Epithelial cell of esophagus (primary cell): ENCODE measurements at places on chromosomes 13 and 19.
A peak's percentile ranks its signal among the peaks of the same experiment; 100 is the strongest.

DNA sequence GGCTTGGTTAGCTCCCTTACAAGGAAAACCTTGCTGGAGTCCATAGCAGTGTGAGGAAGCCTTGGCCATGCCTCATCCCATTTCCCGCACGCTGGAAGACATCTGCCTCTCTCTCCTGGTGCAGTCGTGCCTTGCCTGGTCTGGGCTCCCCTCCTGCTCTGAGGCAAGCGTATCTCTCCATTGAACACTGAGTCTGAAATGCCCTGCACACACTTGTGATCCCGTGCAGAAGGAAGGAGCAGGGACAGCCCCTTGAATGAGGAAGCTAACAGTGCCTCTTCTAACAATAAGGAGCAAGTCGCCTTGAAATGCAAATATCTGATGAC, 407 bp upstream of the ZNF440 start:
- DNase-seq = no peak

GRCh38 chr13:25683662-25684370, 312.0 kb downstream of the ATP8A2 start:
- no peak for DNase-seq

DNA sequence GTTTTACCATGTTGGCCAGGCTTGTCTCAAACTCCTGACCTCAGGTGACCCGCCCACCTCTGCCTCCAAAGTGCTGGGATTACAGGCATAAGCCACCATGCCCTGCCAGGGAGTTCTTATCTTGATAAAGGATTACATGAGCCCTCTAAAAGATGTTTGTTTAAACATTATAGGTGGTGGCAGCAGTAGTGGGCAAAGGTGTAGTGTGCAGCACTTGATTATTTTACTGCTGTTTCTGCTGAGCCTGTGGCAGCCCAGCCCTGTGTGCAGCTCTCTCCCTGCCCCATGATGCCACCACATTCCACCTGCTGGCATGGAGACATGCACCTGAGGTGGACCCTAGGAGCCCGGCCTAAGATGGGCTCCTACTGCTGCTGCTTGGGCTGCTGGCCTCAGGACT, 54.0 kb downstream of the ZNF429 start:
- DNase-seq = no peak

- no peak for DNase-seq
Measured at GRCh38 chr19:3423183-3423829, 56.9 kb downstream of the NFIC start.

- peak; percentile 48 for DNase-seq
Measured at GRCh38 chr13:38590796-38591507, 95.9 kb upstream of the FREM2 start.

DNA sequence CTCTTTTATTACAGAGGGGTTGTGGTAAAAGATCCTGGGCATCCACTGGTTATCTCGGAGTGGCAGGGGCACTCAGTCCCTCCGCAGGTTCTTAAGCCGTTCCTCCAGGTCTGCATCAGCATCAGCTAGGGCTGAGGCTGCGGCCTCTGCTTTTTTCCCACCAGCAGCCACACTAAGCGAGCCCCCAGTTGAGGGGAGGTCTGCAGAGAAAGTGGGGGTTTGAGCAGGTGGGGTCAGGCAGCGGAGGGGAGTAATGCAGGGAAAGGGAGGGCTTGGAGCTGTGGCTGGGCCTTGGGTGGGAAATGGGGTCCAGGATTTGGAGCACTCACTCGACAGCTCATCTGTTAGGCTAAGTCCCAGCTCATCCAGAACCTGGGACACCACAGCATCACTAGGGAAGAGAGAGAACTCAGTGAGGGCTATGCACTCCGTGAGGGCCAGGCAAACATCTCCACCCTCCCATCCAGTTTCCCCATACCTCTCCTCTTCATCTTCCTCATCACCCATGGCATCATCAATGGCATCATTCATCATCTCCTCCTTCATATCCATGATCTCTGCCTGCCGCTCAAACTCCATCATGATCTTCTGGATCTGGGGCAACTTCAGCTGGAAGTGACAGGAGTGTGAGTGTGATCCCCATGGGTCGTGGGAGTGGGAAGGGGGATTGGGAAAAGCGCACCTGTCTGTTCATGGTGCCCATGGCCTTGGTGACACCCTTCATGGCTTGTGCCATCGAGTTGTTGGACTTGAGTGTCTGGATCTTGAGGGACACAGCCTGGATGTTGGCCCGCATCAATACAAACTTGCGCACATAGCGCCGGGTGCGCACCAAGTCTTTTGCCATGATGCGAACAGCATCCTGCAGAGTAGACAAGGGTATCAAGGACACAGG, 3.1 kb downstream of the CHMP2A start:
- no peak for DNase-seq

DNA sequence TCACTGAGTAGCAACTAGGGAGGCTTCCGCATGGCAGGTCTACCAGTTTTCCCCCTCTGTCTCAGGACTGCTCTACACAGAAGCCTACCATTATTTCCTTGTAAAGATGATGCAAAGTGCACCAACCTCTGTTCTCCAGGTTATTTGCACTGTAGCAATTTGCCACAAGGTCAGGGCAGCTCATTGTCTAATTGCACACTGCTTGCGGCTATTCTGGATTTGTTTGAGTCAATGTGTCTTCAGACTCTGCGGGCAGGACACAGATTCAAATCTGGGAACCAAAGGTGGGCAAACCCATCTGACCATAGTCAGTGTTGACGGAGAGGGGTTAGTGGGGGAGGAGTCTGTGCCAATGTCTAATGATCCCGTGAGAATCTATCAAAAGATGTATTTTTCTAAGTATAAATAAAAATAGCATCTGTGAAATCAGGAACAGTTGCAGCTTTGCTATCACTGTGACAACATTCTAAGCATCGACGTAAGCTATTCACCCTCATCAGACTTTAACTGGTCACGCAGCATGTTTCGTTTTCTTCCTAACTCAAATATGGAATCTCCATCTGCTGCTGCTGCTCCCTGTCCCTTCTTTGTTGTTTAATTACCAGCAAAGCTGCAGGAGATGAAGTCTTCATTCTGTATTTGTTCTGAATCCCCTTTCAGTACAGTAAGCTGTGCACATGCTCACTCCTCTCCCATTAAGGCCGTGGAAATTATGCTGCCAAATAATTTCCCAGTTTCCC, 26.4 kb downstream of the CYSLTR2 start:
- DNase-seq = no peak

DNA sequence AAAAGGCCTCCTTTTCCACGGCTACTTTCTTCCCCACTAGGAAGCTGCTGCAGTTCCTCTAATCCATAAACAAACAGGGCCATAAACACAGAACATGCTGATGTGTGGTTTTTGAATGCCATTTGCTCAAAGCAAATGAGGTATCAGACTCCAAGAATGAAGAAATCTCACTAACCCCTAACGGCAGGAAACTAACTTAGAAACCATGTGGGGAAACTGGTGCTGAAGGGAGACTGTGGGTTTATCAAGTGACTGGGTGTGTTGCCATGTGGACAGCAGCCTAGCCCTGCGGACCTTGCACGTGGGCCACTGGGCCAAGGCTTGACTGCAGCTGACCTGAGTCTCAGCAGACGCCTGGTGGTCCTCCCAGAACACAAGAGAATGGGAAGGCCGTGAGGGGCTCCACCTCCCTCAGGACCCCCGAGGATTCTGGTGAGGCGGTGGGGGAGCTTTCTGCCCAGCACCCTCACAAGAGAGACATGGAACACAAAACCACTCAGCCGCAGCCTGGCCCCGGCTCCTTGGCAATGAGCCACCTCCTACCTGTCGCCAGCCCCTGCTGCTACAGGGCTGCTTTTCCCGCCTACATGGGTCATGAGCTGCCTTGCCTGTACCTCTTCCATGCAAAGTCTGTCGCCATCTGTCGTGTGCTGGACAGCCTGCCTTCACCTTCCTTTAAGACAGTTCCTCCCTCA, 10.6 kb downstream of the SLC15A1 start:
- no peak for DNase-seq

- no peak for DNase-seq
Measured at GRCh38 chr19:13864046-13864666, 12.8 kb upstream of the NANOS3 start.

GRCh38 chr13:59510386-59510785, 653.3 kb downstream of the DIAPH3 start:
- no peak for DNase-seq

GRCh38 chr13:113906571-113906970, 42.7 kb upstream of the GAS6 start:
- DNase-seq = no peak

DNA sequence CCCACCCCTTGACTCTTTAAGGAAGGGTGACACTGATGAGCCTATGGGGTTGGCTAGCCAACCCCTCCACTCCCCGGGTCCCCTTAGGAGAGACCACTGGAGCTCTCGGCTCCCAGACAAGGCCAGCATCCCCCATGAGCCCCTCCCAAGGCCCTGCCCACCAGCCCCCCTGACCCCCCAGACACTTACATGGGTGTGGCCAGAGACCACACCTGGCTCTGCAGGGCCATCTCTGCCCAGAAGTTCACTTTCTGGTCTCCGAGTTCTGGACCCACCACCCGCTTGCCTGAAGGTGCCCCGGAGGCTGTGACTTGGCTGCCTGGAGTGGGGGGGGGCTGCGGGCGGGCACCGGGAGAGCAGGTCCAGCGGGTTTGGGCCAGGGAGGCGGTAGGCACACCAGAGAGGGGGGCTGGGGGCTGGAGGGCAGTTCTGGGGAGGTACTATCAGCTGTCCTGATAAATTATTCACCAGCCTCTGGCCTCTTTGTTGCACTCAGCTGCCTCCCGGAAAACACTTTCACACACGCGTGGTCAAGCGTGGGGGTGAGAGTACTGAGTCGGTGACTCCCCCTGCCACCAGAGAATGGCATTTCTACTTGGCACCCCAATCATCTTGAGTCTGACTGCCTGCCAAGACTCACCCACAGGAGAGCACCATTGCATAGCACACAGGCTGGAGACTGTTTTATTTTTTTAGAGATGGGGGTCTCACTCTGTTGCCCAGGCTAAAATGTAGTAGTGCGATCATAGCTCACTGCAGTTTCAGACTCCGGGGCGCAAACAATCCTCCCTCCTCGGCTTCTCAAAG, at the start of gene PALM3:
Gene PALM3, minus strand, starts transcription at position 326 of the 807 bp plus-strand sequence. Its CDS starts 96 bp downstream, at position 230.
- DNase-seq = peak; percentile 22

DNA sequence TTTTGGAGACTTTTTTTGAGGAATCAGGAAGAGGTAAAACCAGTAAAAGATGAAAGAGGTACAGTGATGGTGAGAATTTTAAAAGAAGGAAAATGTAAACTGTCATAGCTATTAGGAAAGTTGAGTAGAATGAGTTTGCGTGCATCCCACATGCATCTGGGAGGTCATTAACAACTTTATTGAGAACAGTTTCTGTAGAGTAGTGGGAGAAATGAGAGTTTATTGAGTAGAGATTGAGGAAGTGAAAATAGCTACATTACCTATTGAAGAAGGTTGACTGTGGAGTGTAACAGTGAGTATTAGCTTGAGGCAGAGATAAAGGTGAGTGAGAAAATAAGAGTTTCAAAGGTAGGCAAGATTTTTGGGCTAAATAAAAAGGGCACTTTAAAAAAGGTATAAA, 38.7 kb downstream of the BRCA2 start:
- DNase-seq = no peak

DNA sequence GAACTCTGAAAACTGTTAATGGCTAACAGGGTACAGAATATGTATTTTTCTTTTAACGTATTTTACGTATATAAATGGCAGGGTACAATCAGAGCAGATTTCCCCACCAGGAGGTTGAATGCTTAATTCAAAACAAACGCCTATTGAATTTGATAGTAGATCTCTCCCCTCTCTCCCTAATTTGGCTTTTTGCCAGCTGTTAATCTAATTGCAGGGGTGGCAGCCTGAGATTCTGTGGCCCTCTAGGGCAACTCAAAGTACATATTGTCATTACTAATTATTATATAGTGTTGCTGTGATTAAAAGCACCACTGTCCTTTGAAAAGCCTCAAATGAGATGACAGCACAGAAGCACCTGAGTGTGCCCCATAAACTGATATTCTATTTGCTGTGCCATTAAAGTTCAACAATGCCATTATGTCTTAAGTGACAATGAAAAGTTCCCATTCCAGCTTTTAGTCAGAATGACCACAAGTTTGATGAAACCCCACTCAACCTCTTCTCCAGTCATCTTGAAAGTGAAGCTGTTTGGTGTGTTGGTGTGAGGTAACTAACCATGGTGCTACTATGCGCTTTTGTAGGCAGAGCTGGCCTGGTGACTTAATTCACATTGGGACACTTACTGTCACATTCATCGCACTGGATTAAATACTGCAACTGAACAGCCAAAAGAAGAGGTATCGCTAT, 351.4 kb downstream of the KCNRG start:
- DNase-seq = no peak

- no peak for DNase-seq
Measured at GRCh38 chr13:112900691-112901091, 68.3 kb upstream of the MCF2L start.

- peak; percentile 13 for DNase-seq
Measured at GRCh38 chr13:99886706-99887105, 84.9 kb downstream of the ZIC5 start.

- DNase-seq = peak; percentile 91
Measured at GRCh38 chr13:30125422-30126073, 181.8 kb downstream of the KATNAL1 start.

GRCh38 chr19:45798995-45799517, 6.4 kb upstream of the DMWD start:
- peak; percentile 55 for DNase-seq

DNA sequence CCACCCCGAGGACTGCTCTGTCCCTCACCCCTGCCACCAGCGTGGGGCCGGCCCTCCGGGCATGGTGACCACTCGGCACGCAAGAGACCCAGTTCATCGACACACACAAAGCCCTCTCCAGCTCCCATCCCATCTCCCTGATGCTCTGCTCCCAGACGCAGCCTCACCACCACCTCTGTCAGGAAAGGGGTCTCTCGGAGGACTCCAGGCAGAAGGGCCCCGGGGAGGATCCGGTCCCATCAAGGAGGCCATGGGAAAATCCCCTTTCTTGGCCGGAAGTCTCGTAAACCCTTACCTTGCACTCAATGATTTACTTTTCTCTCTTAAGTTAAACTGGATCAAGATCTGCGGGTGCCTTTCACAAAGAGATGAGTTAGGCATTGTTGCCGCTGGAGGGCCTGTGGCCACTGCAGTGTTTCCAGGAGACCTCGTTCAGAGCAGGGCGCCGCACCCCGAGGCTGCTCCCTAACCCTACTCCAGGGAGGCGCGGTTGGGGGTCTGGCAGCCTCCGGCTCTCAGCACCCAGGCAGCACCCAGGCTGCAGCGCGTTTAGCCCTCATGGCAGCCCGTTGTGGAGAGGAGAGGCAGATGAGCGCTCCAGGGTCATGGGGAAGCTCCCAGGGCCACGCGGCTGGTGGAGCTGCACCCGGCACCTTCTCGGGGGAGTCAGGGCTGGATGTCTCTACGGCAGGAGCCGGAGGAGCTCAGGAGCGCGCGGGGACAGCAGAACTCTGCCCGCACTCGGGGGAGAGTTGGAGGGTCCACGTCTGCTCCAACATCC, 31.0 kb downstream of the C2CD4C start:
- no peak for DNase-seq

DNA sequence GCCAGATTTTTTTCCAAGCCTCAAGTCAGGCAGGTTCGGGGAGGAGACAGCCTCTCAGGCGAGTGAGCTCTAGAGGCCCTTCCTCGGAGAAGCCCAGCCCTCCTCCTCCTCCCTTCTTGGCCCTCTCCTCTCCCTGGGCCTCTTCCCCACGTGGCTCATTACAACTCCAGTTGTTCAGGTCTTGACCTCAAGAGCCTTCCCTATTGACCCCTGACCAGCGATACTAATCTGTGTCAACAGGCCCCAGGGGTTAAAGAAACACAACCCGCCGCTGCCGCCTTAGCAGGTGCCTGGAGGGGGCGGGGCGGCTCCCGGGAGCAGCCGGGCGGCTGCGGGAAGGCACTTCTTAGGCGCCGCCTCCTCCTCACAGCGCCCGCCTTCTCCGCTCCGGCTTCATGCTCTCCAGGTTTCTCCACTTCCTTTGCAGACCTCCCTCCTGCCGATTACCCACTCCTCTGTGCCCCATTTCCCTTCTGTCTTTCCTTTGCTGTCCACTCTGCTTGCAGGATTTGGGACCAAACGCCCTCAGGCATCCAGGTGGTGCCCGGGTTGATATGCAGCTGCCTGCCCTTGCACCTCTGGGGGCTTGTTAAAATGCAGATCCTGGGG, 51.0 kb downstream of the LYL1 start:
- peak; percentile 59 for DNase-seq
